ENCODE measurements at places on chromosomes 12 and 14.

DNA sequence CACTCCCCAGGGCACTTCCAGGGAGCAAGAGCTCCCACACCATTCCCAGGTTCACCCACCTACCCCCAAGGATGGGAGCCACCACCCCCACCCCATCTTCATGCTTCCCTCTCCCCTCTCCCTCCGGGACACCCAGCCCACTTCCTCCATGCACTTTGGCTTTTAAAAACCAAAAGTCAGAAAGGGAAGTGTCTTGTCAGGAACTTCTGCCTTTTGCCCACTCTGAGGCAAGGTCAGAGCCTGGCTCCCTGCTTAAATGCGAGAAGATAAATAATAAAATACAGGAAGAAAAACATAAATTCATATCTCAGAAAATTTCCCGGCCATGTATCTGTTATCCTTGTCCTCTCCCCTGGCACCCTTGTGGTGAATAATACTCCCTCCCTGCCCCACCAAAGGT is 81.6 kb downstream of the PTGER2 start:
- no peak for DNase-seq

GRCh38 chr12:8065991-8066594 is at the start of gene C3AR1:
C3AR1 (minus strand) TSS chr12:8066359; CDS start chr12:8060185, 6,174 bp downstream.
- DNase-seq = no peak

DNA sequence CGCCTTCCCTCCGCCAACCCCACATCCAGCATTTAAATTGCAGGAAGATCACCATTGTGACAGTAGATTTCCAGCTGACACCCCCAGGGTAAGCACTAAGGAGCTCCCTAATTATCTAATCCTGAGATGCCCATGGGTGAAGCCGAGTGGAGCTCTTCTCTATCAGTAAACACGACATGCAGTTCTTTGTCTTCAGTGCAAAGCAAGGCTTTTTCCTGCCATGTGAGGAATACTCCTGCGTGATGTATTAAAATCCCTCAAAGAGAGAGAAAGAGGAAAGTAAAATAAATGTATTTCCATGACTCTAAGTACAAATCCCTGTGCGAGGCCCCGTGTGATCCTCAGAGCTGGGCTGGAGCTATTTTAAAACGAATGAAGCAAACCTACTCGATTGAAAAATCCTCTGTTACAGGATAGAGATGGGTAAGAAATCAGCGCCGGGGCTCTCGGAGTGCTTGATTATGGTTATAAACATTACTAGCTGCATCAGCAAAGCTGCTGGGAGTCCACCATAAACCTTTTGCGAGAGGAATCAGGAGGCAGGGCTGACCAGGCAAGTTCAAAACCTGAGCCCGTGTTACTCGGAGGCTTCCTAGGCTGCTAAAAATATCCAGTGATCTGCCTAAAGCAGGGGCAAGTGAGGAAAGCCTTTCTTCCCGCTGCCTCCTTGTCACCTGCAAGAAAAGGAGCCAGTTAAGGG is 61.5 kb downstream of the MAP1LC3B2 start:
- DNase-seq = no peak

DNA sequence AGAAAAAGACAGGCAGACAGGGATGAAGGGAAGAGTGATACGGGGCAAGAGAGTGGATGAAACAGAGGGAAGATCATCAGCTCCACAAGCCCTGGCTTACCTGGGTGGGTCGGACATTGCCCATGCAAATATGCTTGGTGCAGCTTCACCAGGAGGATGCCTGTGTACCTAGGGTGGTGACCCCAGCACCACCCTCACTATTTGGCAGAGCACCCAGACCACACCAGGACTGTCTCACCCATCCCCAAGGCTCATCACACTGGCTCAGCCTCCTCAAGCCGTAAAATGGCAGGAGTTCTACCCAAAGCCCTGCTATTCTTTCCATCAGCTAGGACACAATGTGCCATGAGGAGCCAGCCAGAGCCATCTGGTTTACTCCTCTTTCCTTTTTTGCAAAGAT is 3.0 kb downstream of the GALNT8 start:
- no peak for DNase-seq

DNA sequence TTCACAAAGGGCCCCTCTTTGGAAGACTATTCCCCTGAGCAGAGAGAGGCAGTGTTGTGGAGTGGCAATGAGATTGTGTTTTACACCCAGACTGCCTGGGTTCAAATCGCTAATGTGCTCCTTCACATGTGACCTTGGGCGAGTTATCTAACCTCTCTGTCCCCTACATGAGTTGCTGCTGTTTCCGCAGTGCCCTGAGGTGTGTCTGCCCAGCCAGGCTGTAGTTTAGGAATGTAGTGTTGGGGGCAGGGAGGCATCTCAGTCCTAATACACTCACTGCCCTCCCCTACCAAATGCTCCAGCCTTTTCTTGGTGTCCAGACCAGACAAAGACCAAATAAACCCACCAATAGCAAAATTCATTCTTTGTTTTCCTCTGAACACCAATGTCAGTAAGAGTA is 78.6 kb downstream of the SLC24A4 start:
- DNase-seq = no peak

- DNase-seq = no peak
Measured at GRCh38 chr14:85439696-85440328, 90.1 kb upstream of the FLRT2 start.

- no peak for DNase-seq
Measured at GRCh38 chr14:104647467-104648043, 41.9 kb upstream of the INF2 start.

GRCh38 chr12:3968523-3968922 is 95.3 kb upstream of the PARP11 start:
- no peak for DNase-seq

GRCh38 chr14:24368562-24369252 is 723 bp downstream of the NFATC4 start:
- DNase-seq = peak; percentile 82

- DNase-seq = no peak
Measured at GRCh38 chr14:68693926-68694325, 98.9 kb downstream of the ZFP36L1 start.

DNA sequence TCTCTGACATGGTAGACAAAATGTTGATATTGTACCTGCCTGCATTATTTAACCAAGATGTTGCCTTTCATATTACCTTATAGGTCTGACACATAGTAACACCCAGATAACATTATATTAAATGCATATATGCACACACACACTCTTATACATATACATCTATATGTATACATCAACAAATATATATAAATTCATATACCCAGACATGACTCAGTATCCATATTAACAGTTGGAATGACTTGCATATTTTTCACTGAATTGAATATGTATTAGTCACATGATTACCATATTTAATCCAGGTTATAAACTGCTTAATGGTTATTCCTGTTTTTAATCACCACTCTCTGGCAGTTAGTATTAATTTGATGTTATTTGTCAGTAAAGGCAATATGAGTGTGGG is 85.2 kb downstream of the PAX9 start:
- DNase-seq = no peak

GRCh38 chr12:80032946-80033345 is 66.4 kb upstream of the OTOGL start:
- no peak for DNase-seq

GRCh38 chr14:88611878-88612277 is 49.0 kb downstream of the ZC3H14 start:
- no peak for DNase-seq

GRCh38 chr14:70118064-70118463 is 70.7 kb downstream of the SLC8A3 start:
- no peak for DNase-seq

GRCh38 chr12:82805812-82806497 is 119.2 kb downstream of the TMTC2 start:
- DNase-seq = no peak

DNA sequence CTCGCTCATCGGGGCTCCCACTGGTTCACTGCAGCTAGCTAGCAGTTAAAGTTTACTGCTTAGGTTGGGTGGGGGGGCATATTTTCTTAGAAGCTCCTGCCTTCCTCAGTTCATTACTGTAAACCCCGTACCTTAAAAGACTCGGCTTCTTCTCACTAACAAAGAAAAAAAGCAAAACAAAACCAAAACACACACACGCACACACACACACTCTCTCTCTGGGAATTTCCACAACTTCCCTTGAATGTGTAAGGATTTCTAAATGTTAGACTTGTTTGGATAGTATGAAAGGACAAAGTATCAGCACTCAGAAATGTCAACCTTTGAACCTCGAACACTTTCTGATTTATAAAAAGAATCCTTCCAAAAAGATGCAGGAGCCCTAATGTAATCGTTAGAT is 927 bp downstream of the PTHLH start:
- DNase-seq = no peak

GRCh38 chr12:65313719-65314317 is 35.3 kb downstream of the MSRB3 start:
- no peak for DNase-seq

- no peak for DNase-seq
Measured at GRCh38 chr12:73677520-73678291, 859.9 kb upstream of the ATXN7L3B start.

DNA sequence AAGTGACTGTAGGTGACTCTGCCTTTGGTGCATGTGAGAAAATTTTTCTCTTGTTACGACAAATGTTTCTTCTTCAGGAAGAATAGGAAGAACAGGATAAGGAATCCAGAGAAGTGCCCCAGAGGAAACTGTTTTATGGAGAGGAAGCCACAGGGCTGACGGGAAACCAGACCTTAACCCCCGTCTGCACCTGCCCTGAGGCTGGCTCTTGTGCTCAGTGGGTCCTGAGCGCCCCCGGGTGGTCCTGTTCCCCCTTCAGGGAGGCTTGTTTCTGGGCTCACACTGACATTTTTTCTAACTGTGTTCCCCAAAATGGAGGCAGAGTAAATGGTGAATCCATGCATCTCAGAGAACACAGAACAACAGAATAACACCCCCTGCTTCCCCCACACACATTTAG is 691.8 kb downstream of the TMEM121 start:
- DNase-seq = no peak

GRCh38 chr14:70707138-70708038 is 65.7 kb downstream of the TTC9 start:
- DNase-seq = no peak

GRCh38 chr12:56671608-56672007 is 16.5 kb downstream of the PTGES3 start:
- DNase-seq = no peak

DNA sequence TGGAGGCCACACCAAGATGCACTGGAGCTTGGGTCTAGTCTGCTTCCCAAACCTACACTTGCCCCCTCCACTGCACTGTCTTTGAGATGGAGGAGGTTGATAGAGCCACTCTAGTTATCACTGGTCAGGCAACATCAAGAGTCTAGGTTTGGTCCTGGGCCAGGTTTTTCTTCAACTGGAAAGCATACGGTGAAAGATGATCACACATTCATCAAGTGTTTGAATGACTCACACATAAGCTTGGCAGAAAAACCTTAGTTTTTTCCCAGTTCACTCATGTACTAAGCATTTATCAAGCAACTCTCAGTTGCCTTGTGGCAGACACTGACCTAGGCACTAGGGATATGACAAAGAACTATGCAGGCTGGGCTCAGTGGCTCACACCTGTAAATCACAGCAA is 84.5 kb downstream of the PLEKHG3 start:
- no peak for DNase-seq

- DNase-seq = peak; percentile 72
Measured at GRCh38 chr12:70774055-70774454, 136.8 kb upstream of the PTPRB start.

- DNase-seq = no peak
Measured at GRCh38 chr12:56722832-56723231, 2.3 kb downstream of the NACA start.

DNA sequence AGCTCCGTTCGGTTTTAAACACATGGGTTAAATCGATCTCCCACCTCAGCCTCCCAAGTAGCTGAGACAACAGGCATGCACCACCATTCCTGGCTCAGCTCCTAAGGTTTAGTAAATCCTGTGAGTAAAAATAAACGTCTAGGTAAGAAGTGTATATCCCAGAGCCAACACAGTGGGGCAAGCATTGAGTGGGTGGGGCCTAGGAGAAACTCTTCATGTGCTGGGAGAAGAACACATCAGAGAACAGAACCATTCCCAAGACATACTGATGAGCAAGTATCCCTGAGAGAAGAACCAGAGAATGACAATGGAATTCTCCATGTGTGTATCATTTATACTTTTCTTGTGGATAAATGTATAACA is 86.3 kb downstream of the SEC23A start:
- no peak for DNase-seq

GRCh38 chr12:13257356-13257875 is 60.9 kb downstream of the EMP1 start:
- DNase-seq = no peak

DNA sequence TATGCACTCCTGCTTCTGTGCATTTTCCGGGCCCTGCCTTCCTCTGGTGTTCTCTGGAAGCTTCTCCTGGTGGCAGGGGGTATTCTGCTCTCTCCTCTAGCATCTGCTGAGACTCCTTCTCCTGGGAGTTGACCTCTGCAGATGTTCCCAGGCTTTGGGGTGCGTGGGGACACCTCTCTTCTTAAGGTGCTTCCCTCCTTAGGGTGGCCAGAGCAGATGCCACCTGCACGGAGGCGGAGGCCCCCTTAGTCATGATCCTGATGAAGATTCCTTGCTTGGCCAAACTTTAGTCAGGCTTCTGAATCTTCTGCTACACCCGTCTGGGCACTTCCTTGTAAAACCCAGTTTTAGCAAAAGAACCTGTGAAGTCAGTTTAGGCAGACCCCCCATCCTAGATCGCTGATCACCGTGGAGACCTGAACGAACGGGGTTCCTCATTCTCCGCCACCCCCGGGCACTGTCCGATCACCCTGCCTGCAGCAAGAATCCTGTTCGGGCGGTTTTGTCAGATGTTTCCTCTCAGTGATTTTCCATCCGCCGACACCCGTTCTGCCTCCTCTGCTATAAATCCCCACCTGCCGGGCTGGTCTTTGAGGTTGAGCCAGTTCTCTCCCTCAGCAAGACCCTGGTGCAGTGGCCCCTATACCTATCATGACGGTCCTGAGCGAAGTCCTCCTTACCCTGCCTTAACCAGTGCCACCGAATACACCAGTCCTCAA is 111.9 kb downstream of the CALM1 start:
- no peak for DNase-seq

DNA sequence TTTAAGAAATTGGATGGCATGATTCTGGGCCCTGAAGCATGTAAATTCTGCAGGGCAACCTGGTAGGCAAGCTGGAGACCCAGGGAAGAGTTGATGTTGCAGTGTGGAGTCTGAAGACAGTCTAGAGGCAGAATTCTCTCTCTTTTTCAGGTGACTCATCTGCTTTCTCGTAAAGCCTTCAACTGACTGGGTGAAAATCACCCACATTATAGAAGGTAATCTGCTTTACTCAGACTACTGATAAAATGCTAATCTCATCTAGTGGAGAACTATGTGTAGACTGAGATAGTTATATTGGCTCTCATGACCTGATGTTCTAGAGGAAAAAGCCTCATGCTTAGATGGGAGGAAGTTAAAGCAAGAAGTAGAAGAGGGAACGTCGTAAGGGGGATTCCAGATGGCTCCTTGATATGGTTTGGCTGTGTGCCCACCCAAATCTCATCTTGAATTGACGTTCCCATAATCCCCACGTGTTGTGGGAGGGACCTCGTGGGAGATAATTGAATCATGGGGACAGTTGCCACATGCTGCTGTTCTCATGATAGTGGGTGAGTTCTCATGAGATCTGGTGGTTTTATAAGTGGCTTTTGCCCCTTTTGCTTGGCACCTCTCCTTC is 723.8 kb downstream of the BCL11B start:
- no peak for DNase-seq
